Fibroblast of skin of right biceps (primary cell): ENCODE measurements at places on chromosomes 12 and 14.
A peak's percentile ranks its signal among the peaks of the same experiment; 100 is the strongest.

DNA sequence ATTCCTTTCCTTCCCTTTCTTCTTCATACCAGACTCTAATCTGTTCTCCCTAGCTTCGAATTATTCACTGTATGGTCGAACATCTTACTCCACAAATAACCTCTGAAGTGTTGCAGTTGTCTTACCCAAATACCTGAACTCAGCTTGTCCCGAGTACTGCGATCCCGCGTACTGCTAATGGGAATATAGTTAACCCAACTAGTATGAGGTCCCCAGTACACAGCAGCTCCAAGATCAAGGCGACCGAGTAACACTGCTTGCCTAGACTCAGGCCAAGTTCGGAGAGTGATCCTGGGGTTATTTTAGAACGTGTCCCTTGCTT lies 462 bp upstream of the ETNK1 start:
- DNase-seq = no peak

- DNase-seq = no peak
These were observed 217.3 kb upstream of the CCDC196 start for GRCh38 chr14:66268802-66269334.

DNA sequence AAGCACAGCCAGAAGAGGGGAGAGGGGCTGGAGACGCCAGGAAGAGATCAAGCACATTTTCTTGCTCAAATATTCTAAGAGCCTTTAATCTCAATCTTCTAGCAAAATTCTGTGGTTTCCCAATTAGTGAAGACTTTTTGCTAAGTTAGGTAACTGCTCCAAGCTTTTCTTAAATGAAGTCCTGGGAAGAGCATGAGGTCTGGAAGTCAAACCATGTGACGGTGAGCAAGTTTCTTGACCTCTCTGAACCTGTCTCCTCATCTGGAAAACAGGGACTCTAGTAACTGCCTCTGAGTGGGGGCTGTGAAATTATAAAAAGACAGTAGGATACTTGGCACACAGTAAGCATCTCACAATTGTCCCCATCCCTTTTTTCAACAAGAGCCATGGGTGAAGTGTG lies 24.1 kb downstream of the BDKRB1 start:
- no peak for DNase-seq

- peak; percentile 29 for DNase-seq
These were observed 6.9 kb upstream of the TSPAN8 start for GRCh38 chr12:71164568-71165197.

DNA sequence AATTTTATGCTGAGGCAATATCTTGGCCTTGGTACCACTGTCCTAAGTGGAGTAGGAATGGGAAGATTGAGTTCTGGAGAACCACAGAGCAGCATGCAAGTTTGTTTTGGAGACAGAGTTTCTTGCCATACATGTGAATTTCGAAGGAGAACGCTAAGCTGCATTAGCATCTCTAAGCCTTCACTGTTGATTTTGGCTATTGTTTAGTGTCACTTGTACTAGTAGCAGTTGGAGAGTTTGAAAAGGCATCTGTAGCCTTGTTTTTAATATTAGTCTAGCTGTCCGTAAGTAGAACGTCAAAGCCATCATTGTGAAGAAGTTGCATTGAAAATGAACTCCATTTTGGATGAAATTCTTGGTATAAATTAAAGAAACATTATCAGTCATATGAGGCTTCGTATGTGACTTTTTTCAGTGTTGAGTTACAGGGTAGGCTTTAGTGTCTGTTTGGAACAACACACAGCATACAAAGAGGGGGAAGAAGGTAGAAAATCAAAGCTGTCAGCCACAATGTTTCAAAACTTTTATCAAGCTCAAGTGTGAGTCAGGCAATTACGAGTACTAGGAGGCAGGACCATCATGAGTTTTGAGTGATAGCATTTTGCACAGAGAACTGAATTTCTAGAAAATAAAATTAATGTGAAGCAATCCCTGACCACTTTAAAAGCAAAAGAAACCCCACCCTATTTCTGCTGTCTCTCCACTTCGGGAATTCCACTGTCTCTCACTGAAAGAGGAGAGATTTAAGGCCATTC lies 70.2 kb upstream of the NAV3 start:
- DNase-seq = no peak

DNA sequence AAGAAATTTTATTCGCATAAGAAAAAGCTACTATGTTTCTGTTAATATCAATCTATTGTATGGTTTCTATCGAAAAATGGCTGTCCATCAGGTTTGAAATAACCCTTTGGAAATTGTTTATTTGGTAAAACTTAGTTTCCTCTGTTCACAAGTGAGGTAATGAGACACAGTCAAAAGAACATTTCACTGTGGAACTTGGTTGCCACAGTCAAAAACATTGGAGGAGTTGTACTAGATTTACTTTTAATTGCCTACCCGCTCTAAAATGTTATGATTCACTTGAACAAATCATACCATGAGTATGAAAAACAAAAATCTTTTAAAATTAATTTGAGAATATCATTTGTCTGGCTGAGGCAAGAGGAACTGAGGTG lies 46.5 kb downstream of the ITPR2 start:
- peak; percentile 16 for DNase-seq

DNA sequence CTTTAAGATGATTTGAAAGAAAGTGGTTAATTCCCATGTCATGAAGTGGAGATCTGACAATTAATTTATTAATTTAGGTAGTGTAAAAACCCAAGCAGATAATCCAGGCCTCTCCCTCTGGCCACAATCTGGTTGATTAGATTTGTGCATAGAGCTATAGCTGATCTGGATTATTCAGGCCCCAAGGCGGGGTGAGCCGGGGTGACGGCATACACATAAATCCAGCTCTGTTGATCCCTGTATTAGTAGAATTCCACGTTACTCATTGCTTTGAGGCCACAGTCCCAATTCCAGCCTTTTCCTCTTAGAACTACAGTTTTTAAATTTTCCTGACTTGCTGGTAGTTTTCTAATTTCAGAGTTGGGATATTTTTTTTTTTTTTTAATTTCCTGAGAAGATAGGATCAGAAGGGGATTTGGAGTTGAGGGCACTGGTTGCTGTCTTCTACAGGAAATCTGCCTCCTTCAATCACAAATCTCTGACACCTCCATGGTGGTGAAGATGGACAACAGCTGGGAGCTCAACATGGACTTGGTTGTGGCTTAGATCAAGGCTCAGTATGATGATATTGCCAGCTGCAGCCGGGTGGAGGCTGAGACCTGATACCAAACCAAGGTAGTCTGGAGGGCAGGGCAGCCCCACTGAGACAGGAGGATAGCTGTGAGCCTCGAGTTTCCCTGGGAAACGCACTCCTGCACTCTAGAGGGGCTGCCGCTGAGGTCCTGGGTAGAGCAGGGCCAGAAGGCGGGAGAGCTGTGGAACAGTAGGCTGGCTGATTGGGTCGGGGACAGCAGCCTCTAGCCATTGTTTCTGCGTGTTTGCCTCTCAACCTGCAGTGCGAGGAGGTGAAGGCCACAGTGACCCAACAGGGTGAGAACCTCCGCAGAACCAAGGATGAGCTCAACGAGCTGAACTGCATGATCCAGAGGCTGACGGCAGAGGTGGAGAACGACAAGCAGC lies 19.4 kb downstream of the KRT85 start:
- no peak for DNase-seq

- DNase-seq = no peak
These were observed 1560.7 kb upstream of the TMEM132C start for GRCh38 chr12:126706300-126706699.

GRCh38 chr12:84492351-84492883 lies 420.2 kb downstream of the SLC6A15 start:
- DNase-seq = no peak

DNA sequence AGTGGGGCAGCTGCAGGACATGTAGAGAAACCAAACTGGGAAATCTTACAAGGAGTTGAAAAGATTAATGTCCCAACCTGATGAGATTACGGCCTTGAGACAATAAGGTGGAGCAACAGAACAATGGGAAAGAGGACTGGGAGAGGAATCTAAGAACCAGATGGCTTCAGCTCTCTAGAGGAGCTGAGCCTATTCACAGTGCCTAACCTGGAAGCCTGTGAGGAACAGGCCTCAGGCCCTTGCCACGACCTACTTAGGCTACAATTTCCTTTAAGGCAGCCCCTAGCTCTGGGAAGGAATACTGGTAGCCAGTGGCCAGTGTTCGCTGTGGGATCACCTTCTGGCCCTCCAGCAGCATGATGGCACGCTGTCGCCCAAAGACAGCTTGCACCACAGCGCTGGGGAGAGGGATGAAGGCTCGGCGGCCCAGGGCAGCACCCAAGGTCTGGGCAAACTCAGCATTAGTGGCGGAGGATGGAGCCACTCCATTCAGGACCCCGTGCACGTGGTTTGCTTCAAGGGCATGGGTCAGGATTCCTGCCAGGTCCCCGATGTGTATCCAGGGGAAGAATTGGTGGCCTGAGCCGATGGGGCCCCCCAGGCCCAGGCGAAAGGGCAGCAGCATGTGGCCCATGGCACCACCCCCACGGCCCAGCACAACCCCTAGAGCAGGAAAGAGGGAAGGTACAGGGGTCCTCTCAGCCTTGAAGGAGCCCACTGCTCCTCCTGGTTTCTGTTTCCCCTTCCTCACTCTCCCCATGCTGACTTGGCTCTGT lies 2.6 kb downstream of the SDR39U1 start:
- no peak for DNase-seq

GRCh38 chr12:19681007-19681406 lies 241.7 kb downstream of the AEBP2 start:
- DNase-seq = no peak

DNA sequence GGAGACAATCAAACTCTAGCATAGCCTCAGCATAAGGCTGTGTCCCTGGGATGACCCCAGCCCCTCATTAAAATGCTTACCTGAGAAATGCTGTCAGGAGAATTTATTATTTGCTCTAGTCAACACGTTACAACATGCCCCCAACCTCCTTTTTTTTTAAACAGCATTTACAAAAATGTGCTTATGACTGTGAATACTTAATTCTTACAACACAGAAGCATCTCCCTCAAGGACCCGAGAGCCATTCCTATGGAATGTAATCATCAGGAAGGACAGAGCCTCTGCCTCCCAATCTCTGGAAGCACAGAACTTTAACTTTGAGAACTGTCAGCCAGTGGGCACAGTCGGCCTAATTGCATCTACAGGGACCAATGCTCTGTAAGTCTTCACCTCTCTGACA lies 136.6 kb upstream of the OVCH1 start:
- peak; percentile 49 for DNase-seq

GRCh38 chr12:53049571-53050318 lies at the start of gene TNS2:
Gene TNS2 (plus strand): TSS chr12:53050065. CDS start chr12:53050186, 121 bp downstream.
- DNase-seq = peak; percentile 75

- DNase-seq = peak; percentile 90
These were observed 17.8 kb downstream of the FBXL14 start for GRCh38 chr12:1576410-1577241.

- peak; percentile 80 for DNase-seq
These were observed 19.5 kb downstream of the PITPNM2 start for GRCh38 chr12:123131291-123131832.

DNA sequence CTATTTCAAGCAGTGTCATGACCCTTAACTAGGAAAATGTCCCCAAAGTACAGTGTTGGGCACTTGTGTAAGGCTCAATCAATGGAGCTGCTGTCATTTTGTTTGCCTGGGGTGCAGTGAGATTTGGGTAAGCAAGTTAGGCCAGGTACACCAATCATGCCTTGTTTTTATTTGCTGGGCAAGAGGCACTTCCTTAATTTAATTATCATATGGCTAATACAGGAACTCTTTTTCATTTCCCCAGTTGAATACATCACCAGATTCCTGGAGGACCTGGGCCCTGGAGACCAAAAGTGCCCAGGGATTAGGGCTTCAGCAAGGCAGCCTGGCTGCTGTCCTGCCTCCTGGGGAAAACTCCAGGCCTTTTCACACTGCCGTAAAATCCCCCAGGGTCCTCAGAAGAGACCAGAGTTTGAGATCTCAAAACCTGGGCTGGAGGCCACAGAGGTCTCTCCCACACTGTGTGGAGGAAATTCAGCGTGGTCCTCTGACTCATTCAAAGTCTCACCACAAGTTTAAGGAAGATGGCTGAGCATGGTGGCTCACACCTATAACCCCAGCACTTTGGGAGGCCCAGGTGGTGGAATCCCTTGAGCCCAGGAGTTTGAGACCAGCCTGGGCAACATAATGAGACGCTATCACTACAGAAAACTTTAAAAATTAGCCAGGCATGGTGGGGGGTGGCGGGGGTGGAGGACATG lies 28.4 kb upstream of the FOXN3 start:
- DNase-seq = peak; percentile 36

DNA sequence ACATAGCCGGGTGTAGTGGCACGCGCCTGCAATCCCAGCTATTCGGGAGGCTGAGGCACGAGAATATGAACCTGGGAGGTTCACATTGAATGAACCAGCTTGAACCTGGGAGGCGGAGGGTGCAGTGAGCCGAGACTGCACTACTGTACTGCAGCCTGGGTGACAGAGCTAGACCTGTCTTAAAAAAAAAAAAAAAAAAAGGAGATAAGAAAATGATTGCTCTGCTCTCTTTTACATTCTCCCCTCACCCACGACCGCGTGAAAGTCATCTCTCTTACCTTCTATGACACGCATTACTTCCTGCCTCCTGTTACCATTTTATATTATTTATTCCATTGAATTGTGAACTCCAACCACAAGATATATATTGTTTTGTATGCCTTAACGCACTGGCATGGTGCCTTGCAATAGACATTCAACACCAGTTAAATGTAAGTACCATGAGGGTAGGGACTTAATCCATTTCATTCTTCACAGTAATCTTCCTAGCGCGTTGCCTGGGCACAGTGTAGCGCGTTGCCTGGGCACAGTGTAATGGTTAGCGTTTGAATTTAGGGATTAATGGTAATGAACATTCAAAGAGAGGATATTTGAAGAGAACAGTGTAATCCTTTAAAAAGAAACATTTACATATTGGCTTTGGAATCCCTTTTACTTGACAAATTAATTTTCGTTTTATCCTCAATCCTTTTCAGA lies 2.7 kb downstream of the RAP1B start:
- no peak for DNase-seq

GRCh38 chr12:10163084-10163483 lies 8.8 kb downstream of the OLR1 start:
- DNase-seq = no peak

DNA sequence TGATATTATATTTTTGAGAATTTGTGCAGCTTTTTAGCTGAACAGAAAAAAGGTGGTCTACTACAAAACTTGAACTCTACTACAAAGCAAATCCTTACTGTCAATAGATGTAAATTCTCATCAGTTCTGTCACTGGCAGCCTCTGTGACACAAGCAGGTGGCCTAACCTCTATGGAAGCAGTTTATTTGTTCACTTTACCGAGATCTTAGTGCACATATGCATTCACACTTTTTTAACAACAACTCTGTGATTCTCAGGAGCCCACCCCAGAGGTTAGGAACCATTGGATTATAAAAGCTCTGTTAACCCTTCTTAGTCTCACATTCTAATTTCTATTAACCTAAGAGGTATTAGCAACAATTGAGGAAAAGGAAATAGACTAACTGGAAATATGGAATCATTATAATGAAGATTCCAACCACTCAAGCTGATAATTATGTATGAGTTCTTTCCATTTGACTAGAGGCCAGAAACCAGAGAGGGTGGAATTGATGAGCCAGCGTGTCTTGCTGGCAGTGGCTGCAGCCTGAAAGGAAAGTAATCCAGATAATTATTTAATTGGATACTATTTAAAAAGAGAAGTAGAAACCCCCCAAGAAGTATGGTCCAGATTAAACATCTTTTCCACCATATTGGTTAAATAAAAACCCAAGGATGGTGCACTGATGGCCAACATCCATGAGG lies 451.1 kb downstream of the TMEM117 start:
- DNase-seq = no peak

- DNase-seq = peak; percentile 38
These were observed 63.3 kb upstream of the HSPB8 start for GRCh38 chr12:119115296-119115905.

GRCh38 chr12:51415931-51416330 lies 8.7 kb upstream of the SLC4A8 start:
- no peak for DNase-seq
